Stimulated activated naive CD8-positive, alpha-beta T cell treated with anti-CD3 and anti-CD28 coated beads, Interleukin-15, Interleukin-2, amounts not matched to agents 100 U/mL and 50 U/mL, for 24 hours (primary cell): ENCODE measurements at places on chromosomes 4 and X.

DNA sequence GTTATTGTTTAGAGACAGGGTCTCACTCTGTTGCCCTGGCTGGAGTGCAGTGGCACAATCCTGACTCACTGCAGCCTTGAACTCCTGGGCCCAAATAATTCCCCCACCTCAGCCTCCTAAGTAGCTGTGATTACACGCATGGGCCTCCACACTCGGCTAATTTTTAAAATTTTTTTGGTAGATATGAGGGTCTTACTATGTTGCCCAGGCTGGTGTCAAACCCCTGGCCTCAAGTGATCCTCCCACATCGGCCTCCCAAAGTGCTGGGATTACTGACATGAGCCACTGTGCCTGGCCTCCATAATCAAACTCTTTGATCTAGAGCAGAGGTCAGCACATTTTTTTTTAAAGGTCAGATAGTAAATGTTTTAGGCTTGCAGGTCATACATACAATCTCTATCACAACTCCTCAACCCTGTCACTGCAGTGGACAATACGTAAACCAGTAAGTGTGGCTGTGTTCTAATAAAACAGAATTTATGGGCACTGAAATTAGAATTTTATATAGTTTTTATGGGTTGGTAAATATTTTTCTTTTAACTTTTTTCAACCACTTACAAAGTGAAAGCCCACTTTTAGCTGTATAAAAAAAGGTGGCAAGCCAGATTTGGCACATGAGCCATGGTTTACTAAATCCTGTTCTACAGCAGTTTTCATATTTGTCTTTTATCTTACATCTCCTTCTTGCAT is 105.1 kb upstream of the RAPGEF2 start:
- DNase-seq = no peak

- no peak for DNase-seq
Observed at GRCh38 chrX:46694549-46694948, 64.4 kb downstream of the SLC9A7 start.

- no peak for DNase-seq
Observed at GRCh38 chrX:97109730-97110129, 226.0 kb downstream of the RPA4 start.

- DNase-seq = no peak
Observed at GRCh38 chrX:119266364-119266995, 30.4 kb downstream of the PGRMC1 start.

GRCh38 chr4:1041147-1041935 is 29.9 kb downstream of the FGFRL1 start:
- DNase-seq = no peak
